ENCODE measurements at places on chromosomes 3 and 15. TPM values are rescaled to one million over a fixed set of nuclear protein-coding genes. Genes with fewer than 3 reads are reported as not detected.

Gene MYH15
- 0.44 TPM for polyA plus RNA-seq

Gene AADACL2
- 0.07 TPM for polyA plus RNA-seq

Gene RARB
- 47.9 TPM for polyA plus RNA-seq

DNA sequence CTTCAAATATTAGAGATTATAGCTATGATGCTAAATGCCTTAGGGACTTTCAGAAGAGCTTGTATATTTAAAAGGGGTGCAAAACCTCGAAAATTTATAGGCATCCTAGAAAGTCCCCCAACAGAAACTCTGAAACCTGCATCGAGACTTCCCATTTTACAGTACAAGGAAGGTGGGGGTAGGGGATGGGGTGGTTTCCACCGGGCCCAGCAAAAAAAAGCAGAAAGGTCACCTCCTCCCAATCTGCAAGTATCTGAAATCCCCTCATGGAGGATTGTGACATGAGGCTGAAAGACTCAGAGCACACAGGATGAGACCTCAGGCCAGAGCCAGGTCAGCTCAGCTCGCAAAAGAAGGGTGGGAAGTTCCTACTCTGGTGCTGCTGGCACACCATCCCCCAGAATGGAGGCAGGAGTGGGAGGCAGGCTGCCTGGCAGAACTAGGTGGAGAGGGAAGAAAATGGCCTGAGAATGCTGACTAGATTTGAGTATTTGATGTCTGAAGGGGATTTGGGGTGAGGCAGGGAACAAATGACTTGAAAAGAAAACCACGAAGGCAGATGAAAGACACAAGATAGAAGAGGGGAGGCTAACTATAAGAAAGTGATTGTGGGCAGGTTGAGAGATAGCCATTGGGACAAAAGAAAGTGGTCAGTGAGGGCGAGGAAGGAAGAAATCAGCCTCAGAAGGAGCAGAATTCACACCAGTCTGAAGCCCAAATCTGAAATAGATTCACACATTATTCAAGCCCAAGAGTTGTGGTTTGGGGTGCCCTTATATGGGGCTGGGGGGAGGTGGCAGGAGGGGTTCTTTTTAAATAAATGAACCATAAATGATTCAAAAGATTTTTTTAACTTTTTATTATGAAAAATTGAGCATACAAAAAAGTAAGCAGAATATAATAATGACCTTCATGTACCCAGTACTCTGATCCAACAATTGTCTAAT is 22.5 kb upstream of the TSC22D2 start:
- no peak for DNase-seq

DNA sequence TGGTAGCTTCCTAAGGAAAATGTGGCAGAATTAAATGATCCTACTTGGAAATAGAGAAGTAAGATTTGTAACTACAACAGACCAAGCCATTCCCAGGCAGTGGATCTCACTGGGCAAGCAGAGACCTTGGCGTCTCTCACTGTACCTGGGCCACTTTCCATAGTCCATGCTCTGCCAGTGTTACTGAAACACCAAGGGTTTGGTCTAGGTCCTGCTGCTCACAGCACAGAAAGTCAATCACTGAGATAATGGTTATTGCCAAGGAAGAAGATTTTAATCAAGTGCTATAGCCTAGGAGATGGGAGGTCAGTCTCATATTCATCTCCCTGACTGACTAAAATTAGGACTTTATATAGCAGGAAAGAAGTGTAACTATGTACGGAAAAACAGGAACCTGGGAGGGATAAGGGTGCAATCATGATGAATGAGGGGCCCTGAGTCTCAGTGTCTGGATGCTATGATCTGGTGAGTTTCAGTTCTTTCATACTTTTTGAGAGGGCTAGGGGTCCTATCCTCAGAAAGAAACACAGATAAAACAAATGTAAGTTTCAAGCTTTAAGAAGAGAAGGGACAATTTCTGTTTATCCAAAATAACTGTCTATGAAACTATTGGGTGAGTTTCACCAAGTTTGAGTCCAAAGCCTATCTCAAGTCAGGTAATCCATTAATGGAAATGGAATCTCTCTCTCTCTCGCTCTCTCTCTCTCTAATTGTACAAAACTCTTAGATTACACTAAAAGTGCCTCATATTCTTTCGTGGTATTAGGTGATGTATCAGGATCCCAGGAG is 20.6 kb downstream of the GPR15 start:
- DNase-seq = no peak

DNA sequence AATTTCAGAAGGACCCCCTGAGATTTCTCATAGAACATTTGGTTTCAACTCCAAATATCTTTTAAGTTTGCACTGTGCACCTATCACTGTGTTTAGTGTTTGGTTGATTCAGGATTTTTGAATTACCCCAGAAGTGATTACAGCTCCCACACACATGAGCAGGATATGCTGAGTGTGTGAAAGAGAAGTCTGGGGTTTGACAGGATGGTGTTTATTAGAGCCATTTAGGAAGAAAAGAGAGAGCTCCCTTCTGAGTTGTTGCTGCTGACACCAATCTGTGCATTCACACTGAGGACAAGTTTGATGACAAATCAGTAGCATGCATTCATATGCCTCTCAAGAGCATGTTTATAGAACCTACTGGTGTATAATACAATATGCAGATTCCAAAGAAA is 118.1 kb downstream of the RPL22L1 start:
- no peak for DNase-seq

GRCh38 chr3:160953686-160954085 is 151.5 kb downstream of the B3GALNT1 start:
- no peak for DNase-seq

- no peak for DNase-seq
These were observed 74.2 kb upstream of the GAP43 start for GRCh38 chr3:115549071-115549470.

DNA sequence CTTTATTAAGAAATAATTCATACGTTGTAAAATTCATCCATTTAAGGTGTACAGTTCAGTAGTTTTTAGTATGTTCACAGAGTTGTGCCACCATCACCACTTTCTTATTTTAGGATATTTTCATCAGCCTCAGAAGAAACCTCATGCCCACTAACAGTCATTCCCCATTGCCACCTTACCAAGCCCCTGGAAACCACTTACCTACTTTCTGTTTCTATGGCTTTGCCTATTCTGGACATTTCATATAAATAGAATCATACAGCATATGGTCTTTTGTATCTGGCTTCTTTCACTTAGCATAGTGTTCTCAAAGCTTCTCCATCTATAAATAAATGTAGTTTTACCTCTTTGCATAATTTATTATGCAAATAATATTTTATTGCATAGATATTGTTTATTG is 6.6 kb downstream of the FETUB start:
- DNase-seq = no peak

DNA sequence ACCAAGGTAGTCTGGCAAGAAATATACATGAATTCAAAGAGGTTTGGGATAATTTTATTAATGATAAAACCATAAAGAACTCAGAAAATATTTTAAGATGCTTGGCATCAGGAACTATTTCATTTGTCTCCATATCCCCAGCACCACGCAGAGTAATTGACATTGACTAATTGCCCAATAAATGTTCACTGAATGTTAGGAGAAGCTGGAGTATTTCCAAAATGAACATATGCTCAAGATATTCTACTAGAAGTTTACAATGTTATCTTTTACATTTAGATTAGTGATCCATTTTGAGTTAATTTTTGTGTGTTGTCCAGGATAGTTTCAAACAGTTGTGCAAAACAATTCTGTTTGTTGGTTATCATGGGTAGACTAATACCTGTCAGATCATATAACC is 298.8 kb upstream of the CTDSPL start:
- no peak for DNase-seq

DNA sequence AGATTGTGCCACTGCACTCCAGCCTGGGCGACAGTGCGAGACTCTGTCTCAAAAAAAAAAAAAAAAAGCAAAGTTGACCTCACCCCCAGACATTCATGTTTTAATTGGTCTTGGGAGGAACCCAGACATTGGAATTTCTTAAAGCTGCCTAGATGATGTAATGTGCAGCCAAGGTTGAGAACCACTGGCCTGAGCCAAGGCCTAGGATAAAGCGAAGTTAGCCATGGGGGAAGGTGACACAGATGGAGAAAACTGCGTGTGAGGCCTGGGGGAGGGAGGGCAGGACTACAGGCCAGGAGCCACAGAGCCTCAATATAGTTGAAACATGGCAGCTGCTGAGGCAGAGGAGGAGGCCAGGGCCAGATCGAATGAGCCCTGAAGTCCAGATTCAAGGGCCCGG is 21.0 kb downstream of the GLB1 start:
- peak; percentile 5 for DNase-seq

DNA sequence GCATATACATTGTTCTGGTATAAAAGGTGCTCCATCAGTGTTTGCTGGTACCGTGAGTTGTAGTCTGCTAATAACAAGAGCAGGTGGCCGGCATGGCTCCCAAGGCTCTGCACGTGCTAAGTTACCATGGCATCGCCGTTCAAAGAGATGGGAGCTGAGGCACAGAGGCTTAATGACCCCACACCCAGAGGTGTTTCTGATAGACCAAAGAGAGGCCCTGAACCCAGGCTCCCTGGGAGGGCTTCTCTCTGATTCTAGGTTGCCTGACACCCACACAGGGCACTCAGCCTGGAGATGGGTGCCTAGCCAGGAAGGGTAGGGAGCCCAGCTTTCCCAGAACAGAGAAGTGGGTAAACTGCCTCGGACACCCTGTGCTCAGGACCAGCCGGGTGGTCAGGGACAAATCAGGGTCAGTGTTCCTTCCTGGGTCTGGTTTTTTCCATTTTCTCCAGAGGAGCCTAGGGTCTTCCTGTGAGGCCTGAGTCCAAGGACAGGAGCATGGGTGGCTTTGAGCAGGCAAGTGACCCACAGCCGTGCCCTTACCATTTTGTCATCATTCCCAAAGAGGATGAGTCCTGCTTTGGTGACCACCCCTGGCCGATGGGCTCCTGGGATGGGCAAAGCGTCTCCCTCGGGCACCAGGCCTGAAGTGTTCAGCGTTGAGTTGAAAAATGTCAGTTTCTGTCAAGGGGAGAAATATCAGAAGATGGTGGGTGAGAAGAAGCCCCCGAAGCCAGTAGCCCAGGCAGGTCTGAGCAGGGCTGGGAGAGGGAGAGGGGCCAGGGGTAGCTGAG is 27.3 kb downstream of the ALDH1L1 start:
- no peak for DNase-seq

DNA sequence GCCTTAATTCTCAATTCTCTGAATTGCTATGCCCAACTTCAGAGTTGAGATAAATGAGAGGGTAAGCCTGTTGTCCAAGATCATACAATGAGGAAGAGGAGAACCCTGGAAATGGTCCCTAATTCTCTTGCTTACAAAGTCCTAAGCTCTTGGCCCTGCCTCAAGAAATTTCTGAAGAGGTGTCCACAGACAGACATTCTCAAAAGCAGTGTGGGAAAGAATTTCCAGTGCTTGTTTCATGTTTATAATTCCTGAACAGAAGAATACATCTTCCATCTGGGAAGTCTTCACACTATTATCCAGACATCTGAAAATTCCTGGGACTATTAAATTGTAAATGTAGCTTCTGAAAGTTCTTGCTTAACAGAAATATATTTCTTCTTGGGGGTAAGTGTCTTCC is 166.8 kb upstream of the LRTM1 start:
- no peak for DNase-seq

DNA sequence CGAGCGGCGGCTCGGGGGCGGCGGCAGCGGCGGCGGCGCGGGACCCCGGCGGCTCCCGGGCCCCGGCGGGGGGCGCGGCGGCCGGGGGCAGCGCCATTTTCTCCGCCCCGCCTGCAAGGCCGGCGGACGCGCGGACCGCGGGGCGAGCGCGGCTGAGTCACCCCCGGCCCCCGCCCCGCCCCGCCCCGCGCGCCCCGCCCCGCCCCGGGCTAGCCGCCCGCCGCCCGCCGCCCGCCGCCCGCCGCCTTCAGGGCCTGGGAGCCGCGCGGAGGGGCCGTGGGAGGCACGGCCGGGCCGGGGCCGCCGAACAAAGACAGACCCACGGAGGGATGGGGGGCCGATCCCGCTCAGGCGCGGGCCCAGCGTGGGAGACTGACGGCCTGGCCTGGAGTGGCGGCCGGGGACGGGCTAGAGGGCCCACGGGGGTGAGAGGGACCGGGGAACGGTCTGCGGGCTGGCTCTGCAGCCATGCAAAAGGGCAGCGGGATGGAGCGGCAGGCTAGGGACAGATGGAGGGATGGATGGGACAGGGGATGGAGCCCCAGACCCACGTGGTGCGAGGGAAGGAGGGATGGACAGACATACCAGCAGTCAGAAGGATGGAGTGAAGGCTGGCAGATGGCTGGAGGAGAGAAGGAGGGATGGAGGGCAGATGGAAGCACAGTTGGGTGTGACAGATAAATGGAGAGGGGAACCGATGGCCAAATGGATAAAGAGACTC is at the start of gene EIF4E3:
TSS of gene EIF4E3 (minus strand) at position 132 of the 721 bp plus-strand sequence. CDS start at position 97, 35 bp downstream.
- DNase-seq = no peak

DNA sequence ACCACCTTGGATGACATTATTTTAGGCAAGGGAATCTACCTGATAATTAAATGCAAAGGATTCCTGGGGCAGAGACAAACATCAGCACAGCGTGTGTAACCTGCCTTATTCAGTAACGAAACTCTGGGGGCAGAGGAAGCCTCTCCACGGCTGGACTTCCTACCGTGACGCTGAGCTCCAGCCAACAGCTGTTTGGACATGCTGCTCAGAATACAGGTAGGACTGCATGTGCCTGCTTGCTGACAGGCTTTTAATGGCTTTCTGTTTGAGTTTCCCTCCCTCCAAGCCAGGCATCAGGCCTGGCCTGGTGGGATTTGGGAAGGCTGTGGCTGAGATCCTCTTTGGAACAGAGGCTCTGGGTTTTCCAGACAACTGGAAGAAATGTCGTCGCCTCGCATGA is 150.6 kb downstream of the ADAMTS17 start:
- no peak for DNase-seq

GRCh38 chr3:177730814-177731213 is 533.5 kb upstream of the TBL1XR1 start:
- DNase-seq = no peak
